Mesendoderm (in vitro differentiated cells): ENCODE measurements at places on chromosomes 7 and 10.

GRCh38 chr7:158649279-158649678 is 55.3 kb downstream of the NCAPG2 start:
- no peak for DNase-seq

DNA sequence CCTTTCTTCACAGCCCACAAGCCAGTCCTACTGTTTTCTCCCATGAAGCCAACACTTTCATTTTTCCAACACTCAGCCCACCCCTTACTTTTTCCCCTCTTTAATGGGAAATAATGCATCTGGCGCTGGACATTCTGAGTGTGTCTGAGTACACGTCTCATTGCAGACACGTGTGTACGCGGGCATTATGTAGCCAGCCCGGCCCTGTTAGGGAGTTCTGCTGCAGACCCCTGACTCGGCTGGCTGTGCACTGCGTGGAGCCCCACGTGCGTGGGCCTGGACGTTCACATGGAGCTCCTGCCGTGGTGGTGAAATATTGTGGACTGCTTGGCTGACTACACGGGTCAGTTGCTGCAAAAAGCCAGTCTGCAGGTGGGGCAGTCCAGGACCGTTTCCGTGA is 233.0 kb downstream of the ADARB2 start:
- no peak for DNase-seq

GRCh38 chr10:8275911-8276310 is 221.4 kb downstream of the GATA3 start:
- DNase-seq, result no peak

GRCh38 chr10:71742301-71743088 is 22.9 kb upstream of the C10orf105 start:
- no peak for DNase-seq

DNA sequence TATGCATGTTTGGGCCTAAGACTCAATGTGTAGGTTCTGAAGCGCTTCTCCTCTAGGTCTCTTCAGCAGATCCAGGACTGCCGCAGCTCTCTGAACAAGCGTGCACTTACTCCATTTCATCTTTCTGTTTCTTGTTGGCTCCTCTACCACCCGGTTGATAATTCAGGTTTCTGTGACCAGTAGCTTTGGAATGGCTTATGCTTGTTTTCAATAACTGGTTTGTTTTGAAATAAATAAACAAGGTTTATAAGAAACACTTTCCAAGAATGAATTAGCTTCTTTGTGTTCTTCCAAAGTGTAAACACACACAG is 1.5 kb downstream of the MDFIC start:
- no peak for DNase-seq

DNA sequence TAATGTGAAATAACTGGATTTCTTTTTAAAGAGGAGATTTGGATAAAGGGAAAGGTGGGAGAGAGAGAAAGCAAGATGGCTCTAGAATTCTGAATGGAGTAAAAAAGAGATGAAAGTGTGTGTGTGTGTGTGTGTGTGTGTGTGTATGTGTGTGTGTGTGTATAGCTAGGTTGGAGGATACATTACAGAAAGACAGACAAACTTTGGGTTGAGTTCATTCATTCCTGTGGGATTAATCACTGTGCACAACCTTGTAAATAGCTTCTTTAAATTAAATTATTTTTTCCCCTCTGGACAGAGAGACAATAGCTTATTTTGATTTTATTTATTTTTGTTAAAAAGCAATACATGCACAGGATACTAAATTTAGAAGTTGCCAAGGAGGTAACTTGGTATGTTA is 7.5 kb downstream of the ASB4 start:
- no peak for DNase-seq

DNA sequence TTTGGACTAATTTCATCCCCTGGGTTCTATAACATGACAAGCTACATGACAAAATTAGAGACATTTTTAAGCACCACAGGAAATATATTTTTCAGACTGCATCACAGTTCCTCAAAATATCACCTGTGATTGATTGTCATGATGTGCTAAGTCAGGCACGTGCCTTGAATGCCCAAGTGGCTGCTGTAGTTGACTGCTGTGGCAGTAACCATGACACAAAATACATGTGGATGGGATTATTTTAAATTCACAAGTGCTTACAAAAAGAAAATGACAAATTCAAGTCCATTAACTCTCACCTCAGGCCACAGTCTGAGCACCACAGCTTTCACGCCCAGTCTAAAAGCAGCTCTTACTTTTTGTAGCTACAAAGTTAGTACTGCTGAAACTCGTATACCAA is 45.5 kb downstream of the TNPO3 start:
- DNase-seq, result no peak

- DNase-seq, result no peak
These were observed 50.6 kb upstream of the UBE3C start for GRCh38 chr7:157088136-157088535.

- DNase-seq, result no peak
These were observed 1029.5 kb upstream of the LRRN3 start for GRCh38 chr7:110061387-110061786.

DNA sequence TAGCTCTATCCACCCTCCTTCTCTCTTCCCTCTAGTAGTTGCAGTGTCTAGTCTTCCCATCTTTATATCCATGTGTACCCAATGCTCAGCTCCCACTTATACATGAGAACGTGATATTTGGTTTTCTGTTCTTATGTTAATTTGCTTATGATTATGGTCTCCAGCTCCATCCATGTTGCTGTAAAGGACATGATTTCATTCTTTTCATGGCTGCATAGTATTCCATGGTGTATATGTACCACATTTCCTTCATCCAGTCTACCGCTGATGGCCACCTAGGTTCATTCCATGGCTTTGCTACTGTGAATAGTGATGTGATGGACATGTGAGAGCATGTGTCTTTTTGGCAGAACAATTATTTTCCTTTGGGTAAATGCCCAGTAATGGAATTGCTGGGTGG is 6.5 kb downstream of the PRSS2 start:
- no peak for DNase-seq

GRCh38 chr7:8217200-8218068 is 44.5 kb downstream of the ICA1 start:
- peak; percentile 55 for DNase-seq

- DNase-seq, result peak; percentile 57
These were observed 2.1 kb downstream of the TRDMT1 start for GRCh38 chr10:17199351-17199804.

DNA sequence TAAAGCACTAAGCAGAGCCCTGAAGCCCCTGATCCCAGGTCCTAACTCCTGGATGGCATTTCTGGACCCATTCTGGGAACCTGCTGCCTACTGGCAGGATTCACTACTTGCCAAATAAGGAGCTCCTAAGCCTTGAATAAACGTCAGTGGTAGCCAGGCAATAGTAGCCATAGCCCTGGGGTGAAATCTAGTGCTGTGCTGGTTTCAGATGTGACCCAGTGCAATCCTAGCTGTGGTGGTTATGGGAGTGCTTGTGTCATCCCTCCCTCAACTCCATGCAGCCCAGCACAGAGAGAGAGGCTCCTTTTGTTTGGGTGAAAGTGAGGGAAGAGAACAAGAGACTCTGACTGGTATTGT is 43.7 kb downstream of the PCLO start:
- peak; percentile 23 for DNase-seq

GRCh38 chr10:12637649-12638048 is 288.3 kb downstream of the CAMK1D start:
- DNase-seq, result no peak

- no peak for DNase-seq
These were observed 64.0 kb upstream of the CACUL1 start for GRCh38 chr10:118818621-118819221.

DNA sequence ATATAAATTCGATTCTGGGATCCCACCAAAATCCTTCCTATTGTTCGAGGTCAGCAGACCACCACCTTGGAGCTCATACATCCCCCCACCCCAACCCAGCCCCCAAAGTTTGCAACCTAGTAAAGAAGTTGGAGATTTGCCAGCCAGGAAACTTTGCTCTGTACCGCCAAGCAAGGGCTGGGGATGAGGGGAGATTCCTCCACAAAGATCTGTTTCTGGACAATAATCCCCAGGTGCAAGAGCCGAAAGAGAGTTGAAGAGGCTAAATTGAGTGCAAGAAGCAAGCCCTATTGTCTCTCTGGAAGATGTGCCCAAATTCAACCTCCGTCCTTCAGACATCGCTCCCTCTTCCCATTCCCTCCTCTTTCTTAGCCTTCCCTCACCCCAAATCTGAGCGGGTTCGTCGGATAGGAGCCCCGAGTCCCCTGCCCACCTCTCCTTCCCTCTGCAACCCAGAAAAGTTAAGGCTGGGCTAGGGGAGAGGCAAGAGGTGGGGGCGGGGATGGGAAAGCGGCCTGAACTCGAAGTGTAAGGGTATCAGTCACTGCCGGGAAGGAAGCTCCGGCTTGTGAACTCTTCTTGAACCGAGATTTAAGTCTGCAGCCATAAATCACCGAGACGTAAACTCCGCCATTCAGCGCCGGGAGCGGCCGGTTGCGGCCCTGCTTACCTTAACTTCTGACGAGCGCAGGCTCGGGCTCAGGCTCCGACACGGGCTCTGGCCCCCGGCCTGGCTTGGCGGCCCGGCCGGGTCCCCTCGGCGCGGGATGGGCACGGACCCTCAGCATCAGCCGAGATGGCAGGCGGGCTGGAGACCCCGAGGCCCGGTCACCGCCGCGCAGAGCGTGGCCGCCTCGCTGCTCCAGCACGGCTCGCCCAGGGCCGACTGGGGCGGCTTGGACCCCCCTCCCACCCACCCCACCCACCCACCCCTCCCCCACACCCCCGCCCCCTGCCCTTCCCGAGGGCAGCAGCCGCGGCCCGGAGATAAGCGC is 10.8 kb upstream of the HOXA2 start:
- DNase-seq, result peak; percentile 78

GRCh38 chr7:55066524-55066923 is 47.7 kb downstream of the EGFR start:
- peak; percentile 82 for DNase-seq

- DNase-seq, result peak; percentile 74
These were observed 138.2 kb downstream of the RPS24 start for GRCh38 chr10:78171633-78172400.

DNA sequence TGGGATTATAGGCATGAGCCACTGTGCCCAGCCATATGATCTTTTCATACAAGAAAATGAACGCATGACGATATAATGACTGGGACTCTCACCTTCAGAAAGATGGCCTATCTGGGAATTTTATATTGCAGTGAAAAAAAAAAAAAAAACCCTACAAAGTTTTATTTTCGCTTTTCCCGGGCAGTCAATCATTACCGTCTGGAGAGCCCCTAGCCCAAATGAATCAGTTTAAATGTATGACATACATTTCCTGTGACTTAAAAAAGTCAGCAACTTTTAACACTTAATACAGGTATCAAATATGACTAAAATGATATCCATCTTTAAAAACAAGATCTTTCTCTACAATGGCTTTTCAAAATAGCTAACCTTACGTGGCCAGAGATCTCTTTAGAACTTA is 48.2 kb upstream of the NMT2 start:
- no peak for DNase-seq

GRCh38 chr7:158699341-158699740 is 5.3 kb downstream of the NCAPG2 start:
- DNase-seq, result no peak

DNA sequence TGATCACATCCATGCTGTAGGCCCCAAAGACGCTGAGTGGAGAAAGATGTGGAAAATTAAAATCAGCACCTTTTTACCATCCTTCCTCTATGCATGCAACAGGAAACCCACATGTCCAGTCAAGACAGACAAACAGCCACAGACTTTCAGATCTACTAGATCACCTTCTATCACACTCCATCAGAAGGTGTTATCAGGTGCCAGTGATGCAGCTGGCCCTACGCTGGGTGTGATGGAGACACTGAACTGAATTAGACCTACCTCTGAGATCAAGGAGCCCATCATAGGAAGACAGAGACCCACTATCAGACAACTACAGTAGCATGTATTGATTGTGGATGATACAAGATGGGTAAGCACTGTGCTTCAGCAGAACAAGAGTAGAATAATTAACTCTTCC is 15.5 kb downstream of the CYP3A4 start:
- no peak for DNase-seq

GRCh38 chr7:95553939-95554338 is 42.4 kb downstream of the PDK4 start:
- no peak for DNase-seq

DNA sequence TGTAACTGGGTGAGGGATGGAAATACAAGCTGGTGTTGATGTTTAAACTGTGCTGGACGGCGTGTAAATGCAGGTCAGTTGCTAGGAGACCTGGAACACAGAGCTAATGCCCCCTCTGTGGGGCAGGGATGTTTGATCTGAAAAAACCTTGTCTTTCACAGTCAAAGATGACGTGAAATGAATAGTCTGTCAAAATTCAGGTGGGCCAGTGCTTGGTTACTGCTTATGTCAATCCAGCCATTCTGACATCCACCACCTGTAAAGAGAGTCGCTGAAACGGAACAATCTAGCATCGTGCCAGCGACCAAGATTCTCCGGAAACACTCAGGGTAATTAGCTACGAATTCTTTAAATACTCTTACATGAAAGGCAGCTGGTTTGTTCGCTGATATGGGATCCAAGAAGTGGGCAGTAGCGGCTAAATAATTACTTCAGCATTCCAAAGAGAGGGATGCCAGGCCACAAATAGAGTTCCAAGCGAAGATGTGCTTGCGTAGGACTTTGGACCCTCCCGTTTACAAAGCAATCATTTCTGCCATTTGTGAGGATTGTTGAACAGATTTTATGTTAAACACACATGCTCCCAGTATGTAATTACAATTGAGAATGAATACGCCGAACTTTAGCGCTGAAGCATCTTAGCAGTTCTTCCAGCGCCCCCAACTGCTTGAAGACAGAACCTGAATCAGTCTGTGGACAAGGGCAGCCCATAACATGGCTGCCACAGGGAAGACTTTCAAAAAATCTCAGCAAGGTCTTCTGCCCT is 7.3 kb upstream of the ASB4 start:
- peak; percentile 56 for DNase-seq

GRCh38 chr7:19920705-19921104 is 147.3 kb upstream of the TMEM196 start:
- peak; percentile 42 for DNase-seq

- peak; percentile 88 for DNase-seq
These were observed at the start of gene NOM1 for GRCh38 chr7:156949541-156950380. TSS of gene NOM1 (plus strand) at chr7:156949712. CDS start at chr7:156949738, 26 bp downstream.

DNA sequence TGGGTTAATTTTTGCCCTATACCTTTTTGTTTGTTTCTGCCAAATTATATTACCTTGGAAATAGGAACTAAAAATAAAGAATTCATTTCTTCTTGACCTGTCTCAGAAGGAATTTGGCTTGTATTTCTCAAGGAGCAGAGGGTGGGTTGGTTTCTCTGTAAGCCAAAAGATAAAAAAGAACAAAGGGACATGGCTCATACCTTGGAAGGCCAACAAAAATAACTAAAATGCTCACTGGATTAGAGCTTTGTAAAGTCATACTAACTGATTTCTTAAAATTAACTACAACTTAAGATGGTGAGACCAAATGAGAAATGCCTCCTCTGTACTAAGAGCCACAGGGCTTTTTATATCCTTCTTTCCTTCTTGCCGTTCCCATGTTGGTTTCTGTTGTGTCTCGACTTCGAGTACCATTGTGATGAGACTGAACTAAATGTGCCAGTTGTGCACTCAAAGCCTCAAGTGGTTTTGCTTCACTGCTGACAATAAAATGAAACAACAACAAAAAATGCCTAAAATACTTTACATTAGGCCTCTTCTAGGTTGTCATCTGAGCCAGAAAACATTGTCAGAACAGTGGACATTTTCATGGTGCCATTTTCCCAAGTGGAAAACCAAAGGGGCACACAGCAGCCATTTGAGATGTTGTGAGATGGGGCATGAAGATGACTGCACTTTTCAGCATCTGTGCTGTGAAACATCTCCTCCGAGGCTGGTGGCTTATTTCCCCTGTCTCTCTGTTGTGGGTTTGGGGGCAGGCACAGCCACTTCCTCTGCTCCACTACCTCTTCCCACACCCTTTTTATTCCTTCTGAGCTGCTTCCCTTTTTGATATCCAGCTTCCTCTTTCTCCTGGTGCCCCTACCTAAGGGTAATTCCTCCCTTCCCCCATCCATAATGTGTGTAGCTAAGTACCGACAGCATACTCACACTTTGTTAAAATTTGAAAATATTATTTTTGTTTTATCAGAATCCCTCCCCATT is 51.8 kb upstream of the AGR3 start:
- no peak for DNase-seq
